ENCODE measurements at places on chromosomes 12 and 14.

- no peak for DNase-seq
These were observed 76.9 kb downstream of the SUSD6 start for GRCh38 chr14:69688299-69688649.

- DNase-seq = no peak
These were observed 99.9 kb upstream of the SLC24A4 start for GRCh38 chr14:92223025-92223424.

GRCh38 chr12:89935850-89936249 is 227.2 kb upstream of the ATP2B1 start:
- peak; percentile 79 for DNase-seq

- DNase-seq = no peak
These were observed 71.1 kb upstream of the SOX5 start for GRCh38 chr12:24020397-24021163.

DNA sequence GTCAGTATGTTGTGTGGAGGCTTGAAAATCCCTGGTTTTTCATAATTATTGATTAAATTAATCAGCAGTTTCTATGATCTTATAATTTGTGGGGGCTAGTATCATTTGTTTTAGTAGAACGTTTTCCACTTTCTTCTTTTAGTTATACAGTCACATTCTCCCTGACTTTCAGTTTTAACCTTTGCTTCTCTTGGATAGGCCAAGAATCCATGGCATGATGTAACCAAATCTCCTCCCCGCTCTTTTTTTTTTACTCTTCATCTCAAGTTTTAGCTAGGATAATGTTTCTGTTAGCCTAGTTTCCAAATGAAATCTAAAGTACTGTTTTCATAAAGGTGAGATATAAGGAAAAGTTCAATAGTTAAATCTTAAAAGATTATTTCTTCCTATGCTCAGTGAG is 106.5 kb downstream of the TMEM117 start:
- no peak for DNase-seq

- no peak for DNase-seq
These were observed 3.8 kb upstream of the ASIC1 start for GRCh38 chr12:50053583-50053982.

- no peak for DNase-seq
These were observed 176.0 kb downstream of the EGLN3 start for GRCh38 chr14:33774723-33775470.

- no peak for DNase-seq
These were observed 118.8 kb downstream of the ST8SIA1 start for GRCh38 chr12:22215467-22216253.

DNA sequence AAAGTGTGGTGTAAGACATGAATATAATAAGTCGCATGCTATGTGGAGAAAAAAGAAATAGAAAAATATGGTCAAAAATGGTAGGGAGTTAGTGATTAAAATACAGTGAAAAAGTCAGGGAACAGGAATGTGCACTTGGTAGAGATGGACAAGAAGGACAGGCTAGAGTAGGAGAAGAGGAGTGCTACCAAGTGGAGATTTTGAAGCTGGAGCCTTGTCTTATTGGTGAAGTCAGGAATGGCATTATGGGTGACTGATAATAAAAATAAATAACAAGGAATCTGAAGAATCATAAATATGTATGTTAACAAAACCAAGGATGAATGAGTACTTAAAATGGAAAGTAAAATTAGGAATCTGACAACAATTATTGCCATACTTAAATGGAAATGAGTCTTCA is 204.8 kb downstream of the PRKD1 start:
- no peak for DNase-seq

DNA sequence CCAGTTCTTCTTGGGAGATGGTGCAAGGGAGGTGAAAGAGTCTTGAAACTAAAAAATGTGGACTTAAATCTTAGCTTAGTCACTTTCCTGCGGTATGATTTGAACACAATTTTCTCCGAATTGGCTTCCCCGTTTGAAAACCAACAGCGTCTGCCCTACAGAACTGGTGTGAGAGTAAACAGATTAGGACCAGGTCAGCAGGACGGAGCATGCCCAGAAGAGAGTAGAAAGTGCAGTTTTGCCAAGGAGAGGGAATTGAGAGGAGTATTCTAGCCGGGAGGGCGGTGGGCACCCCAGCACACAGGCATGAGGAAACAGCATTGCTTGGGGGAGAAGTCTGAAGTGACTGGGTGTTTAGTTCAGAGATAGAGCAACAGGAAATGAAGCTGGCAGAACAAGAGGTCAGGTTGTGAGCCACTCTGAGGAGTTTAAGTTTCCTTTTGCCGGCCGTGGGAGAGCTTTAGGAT is 927.1 kb downstream of the VRK1 start:
- peak; percentile 56 for DNase-seq

- peak; percentile 66 for DNase-seq
These were observed 386 bp downstream of the HDAC7 start for GRCh38 chr12:47819138-47819895.

DNA sequence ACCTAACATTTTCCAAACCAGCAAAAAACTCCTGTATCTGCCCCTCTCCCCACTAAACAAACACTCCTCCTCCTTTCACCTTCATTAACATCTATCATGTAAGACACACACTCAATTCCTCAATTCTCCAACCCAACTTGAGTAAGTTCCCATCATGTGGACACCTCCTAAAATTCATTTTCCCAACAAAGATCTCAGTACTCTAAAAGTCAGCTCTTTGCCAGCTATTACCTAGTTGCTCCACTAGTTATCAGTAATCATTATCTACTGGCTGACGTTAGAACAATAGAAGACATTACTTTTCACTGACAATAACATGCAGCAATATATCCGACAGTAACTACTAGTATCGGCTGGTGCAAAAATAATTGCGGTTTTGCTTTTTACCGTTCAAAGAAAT is 42.1 kb downstream of the HNRNPC start:
- no peak for DNase-seq

- DNase-seq = no peak
These were observed 348 bp upstream of the SSTR1 start for GRCh38 chr14:38207377-38207735.

- DNase-seq = no peak
These were observed 55.9 kb upstream of the GPR68 start for GRCh38 chr14:91300283-91300895.

- DNase-seq = no peak
These were observed 8.6 kb downstream of the NFATC4 start for GRCh38 chr14:24376448-24377070.

- no peak for DNase-seq
These were observed 12.7 kb downstream of the SLC11A2 start for GRCh38 chr12:51013441-51013840.

GRCh38 chr14:74945852-74946658 is 9.3 kb downstream of the PGF start:
- DNase-seq = peak; percentile 81

GRCh38 chr14:23538050-23538718 is 13.4 kb downstream of the ZFHX2 start:
- no peak for DNase-seq

GRCh38 chr12:89863493-89863938 is 154.9 kb upstream of the ATP2B1 start:
- DNase-seq = peak; percentile 71

GRCh38 chr12:70068743-70069142 is 174.5 kb upstream of the CNOT2 start:
- DNase-seq = no peak

- no peak for DNase-seq
These were observed 54.2 kb downstream of the ELK3 start for GRCh38 chr12:96248136-96248931.

DNA sequence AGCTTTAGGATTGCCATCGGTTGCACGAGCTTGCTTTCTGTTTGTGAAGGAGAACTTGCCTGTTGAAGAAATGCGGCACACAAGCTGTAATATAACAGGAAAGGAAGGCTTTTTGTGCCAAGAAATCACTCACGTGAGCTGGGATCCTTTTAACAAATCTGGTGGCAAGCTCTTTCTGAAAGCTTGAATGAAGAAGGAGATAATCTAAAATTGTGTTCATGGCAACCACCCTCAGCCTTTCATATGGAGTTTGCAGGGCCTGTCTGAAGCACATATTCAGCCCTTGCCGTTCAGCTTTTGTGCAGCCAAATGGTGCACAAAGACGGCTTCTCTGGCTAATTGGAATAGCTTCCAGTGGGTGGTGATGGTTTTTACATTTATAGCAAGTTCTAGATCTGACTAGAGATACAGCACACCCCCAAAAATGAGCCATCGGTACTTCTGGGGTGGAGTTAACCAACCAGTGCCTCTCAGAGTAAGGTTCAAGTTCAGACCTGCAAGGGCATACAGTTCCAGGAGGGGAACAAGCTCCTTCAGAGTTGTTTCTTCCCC is 107.4 kb downstream of the AEBP2 start:
- DNase-seq = no peak

DNA sequence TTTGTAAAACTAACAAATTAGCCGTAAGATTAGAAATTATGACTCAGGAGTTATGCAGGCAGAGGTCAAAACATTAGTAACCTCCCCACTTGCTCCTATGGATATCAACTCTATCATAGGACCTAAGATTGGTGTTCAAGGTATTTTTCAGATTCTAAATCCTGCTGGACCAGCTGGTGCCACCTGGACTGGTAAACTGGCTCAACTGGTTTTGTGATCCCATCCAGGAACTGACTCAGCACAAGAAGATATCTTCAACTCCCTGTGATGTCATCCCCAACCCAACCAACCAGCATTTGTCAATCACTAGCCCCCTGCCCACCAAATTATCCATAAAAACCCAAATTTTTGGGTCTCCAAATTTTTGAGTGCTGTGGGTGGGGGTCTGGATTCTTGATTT is 98.1 kb upstream of the OR4E1 start:
- no peak for DNase-seq

- no peak for DNase-seq
These were observed 23.0 kb upstream of the GPR132 start for GRCh38 chr14:105087963-105088811.

DNA sequence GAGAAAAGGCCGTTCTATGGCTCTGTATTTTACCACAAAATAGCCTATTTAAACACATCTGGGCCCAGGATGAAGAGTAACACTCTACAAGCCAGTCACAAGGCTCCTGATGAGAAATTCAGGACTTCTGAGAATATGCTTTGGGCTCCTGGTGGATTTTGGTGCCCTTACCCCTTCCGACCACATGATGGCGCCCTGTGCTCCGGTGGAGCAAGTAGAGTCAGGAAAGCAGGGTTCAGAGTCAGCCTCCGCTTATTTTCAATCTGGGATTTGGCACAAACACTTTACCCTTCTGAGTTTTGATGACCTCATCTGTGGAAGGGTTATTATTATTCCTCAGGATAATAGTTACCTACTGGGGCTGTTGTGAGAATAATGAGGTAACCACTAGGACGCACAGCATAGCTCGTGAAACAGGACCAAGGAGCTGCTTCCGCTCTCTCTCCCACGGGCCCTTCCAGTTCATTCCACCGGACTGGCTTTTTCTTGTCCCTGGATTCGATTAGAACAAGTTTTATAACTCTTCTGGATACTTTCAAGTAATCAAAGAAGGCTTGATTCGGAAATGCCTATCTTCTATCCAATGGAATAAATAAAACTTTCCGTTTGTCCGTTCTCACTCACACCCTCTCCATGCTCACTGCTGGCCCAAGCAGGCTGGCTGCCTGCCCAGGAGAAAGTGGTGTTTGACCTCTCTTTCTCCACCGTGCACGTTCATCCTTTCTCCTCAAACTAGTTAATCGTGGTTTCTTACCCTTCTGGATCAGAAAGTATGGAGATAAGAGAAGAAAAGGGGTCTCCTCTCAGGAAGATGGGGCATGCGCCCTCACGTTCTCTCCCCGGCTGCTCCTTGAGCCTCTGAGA is 104.6 kb downstream of the GALC start:
- peak; percentile 31 for DNase-seq

GRCh38 chr12:111846016-111846415 is 4.0 kb downstream of the MAPKAPK5 start:
- DNase-seq = no peak

DNA sequence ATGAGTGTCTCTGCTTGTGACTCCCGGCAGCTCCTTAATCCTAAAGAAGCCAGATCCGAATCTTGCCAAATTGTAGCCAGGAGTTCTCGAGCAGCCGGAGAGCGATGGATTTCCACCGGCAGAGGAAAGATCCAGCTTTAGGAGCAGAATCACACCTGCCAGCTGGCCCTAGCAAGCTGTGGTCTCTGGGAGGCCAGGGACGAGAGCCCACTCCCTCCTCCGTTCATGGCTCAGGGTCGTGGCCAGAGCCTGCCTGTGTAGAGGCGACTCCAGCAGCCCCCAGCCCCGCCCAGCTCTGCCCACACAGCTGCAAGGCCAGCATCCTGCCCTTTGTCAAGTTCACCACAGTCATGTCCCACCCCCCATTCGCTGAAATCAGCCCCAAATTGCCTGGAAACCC is 121.0 kb downstream of the SCARB1 start:
- no peak for DNase-seq

GRCh38 chr12:52358575-52359350 is 8.5 kb downstream of the KRT85 start:
- DNase-seq = no peak

GRCh38 chr12:75048767-75049166 is 160.9 kb downstream of the KCNC2 start:
- no peak for DNase-seq

DNA sequence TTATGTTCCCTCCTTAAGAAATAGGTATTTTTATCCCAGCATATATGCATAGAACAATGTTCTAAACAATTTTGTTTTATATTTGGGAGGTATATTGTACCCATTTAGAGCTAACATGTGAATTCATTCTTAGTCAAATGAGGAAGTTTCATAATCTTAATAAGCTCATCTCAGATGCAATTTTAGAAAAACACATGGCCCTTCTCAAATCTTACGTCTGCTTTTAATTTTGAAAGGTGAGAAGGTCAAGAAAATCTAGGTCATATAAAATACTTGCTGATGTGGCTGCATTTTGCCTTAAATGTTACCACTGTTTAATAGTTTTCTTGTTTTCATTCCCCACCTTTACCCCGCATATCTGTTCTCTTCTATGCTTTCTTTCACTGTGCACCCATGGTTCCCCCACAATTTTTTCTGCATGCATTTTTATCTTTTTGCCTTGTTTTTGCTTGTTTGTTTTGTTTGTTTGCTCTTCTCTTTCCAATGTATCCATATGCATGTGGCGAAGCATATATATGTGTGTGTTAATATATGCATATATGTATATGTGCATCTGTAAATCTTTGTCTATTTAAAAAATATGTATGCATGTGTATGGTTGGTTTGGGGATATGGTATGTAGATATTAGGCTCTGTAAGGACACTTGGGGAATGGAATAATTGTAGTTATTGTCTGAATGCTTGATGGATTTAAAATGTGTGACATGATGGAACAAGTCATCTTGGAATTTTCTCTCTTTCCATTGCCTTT is 317.1 kb downstream of the BCAT1 start:
- DNase-seq = no peak

GRCh38 chr12:1706632-1706980 is 15.7 kb downstream of the ADIPOR2 start:
- DNase-seq = no peak

DNA sequence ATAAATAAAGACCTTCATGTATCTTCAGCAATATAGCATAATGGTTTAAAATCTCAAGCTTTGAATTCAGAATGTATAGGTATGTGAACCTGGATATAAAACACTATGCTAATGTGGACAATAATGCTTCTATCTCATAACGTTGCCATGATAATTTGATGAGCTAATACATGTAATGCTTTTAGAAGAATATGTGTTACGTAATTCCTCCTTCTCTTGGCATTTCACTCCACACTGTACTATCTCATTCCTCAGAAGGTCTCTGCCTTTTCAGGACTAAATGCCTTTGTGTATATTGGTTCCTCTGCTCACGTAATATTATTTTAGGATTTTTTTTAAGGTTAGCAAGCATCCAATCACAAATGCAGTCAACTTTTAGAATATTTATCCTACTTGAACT is 86.5 kb downstream of the FOXA1 start:
- DNase-seq = no peak

Measured in activated CD4-positive, alpha-beta T cell treated with anti-CD3 and anti-CD28 coated beads, Interleukin-2, amount 50 U/mL, for 16 hours (primary cell).